ENCODE measurements at places on chromosomes 2 and 18.

- no peak for DNase-seq
These were observed 113.6 kb downstream of the ETAA1 start for GRCh38 chr2:67510745-67511144.

DNA sequence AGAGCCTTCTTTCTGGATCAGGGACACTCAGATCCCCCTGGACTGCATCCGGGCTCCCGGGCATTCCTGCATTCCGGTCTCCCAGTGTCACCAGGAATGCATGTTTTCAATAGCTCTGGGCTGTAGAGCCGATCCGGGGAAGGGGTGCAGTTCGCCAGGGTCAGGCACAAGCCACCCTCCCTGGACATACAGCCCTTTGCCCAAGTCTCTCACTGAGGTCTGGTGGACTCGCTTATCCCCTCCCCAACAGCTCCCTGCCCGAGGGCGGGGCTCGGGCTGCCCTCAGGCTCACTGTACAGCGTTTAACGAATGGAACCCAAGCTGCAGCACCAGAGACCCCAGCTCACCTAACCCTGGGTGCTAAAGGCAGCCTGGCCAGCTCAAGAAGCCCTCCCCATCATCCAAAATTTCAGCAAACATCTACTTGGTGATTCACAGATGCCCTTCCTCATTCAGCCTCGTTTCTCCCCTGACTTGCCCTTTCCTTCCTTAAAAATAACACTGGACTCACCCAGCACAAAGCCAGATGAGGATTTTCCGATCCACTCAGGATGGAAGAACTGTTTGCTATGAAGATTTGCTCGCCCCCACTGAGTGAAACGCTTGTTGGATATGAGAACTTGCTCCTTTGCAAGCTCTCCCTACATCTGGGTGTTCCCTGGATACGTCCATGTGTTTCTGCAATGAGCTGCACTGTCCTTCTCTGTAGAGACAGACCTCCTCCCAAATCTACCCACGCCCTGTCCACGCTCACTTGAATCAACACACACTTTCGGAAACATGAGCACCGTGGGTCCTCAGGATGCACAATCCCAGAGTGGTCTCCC, 58.1 kb downstream of the PXDN start:
- DNase-seq: no peak

GRCh38 chr18:9217743-9218451, 81.3 kb downstream of the ANKRD12 start:
- DNase-seq: no peak

GRCh38 chr2:152251811-152252210, 76.2 kb upstream of the STAM2 start:
- no peak for DNase-seq

DNA sequence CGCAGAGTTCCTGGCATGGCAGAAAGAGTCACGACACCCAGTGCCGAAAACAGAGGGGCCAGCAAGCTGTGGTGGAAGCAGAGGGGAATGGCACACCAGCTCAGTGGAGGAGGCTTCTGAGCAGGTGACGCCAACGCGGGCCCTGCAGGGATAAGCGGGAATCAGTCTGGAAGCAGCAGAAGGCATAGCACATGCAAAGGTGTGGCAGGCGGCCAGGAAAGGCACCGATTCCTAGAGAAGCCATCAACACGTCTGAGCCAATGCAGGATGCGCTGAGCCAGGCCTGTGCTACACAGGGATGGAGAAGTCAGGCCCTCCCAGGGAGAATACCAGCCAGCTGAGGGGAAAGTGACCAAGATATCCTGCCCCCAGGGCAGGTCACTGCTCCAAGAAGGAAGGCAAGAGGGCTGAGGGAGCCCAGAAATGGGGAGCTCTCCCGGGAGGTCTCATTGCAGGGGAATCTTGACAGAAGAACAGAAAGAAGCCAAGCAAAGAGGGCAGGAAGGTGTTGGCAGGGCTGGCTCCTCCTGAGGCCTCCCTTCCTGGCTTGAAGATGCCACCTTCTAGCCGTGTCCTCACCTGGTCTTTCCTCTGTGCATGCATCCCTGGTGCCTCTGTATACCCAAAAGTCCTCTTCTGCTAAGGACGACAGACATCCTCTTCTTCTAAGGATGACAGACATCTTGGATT, 16.3 kb downstream of the TEX51 start:
- no peak for DNase-seq

- DNase-seq: no peak
These were observed 254.3 kb upstream of the SPOPL start for GRCh38 chr2:138247302-138247701.

GRCh38 chr2:205589479-205589878, 92.8 kb upstream of the NRP2 start:
- no peak for DNase-seq

DNA sequence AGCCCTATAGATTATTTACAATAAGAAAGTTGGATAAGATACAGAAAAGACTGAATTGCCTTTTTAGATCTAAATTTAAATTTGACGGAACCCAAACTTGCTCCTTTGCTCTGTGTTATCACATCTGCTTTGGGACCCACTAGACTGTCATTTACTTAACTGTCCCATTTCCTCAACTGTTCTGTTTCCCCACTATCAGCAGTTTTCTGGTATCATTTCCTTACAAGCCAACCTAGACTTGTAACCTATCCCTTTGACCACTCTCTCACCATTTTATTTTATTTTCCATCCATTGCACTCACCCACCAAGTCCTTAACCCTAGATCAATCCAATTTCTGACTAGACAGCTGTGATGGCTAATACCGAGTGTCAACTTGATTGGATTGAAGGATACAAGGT, 38.6 kb upstream of the CD28 start:
- no peak for DNase-seq

DNA sequence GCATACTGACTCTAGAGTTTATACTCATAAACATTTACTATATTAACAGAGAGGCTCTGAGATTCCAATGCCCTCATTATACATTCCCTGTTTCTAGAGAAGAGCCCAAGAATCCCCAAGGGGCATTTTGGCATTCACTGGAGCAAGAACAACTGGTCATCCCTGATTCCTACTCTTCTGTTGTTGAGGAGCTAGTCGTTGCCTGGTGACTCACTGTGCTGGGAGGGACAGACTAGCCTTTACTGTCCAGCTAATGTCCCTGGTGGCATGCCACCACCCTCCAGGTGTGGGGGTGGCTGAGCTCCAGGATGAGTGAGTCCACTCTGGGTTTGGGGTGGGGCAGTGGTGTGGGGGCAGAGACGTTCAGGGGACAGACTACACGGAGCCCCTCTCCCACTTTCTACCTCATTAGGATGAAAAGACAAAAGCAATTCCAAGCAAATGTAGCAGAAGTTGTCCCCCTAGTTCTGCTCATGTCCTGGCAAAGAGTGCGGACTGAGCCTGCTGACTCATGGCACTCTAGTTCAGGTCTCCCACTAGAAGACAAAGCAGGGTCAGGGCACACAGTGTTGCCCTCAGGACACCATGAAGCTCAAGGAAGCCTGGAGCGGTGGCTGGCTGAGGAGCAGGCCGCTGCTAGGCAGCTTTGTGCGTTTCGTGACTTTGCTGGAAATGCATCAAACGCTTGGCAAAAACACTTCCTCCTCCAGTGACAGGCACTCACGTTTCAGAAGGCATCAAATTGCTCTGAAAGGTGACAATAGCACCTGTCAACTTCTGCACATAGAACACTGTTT, 49.4 kb downstream of the RHOB start:
- DNase-seq: peak; percentile 39

GRCh38 chr2:119009110-119009509, 67.1 kb downstream of the MARCO start:
- no peak for DNase-seq

DNA sequence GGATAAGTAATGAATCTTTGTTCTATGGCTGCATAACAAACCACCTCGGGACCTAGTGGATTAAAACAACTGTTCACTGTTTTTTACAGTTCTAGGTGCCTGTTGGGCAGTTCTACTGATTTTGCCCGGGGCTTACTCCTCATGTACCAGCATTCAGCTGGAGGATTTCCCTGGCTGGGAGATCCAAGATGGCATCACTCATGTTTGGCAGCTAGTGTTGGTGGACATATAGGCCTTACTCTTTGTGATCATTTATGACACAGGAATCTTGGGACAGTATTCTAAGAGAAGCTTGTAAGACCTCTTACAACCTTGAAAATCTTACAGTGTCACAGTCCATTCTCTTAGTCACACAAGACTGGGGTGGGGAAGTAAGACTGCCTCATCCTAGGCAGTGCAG, 4.6 kb downstream of the MARCHF7 start:
- DNase-seq: no peak

DNA sequence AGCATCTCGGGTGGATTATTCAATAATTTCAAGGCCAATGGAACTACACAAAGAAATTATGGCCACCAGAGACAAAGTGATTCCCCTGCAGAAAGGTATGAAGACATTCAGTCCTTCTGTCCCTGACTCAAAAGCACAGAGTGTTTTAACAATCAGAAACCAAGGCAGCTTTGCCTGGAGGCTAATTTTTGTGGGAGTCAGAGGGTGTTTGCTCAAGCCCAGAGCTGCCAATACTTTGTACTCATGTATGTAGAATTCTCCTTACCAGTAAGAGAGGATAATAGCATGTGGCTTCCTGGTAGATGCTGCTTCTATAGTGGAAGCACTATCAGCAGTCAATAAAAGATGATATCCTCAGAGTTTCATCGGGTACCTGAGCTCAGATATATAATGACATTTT, 178.4 kb downstream of the KCNE4 start:
- no peak for DNase-seq

GRCh38 chr2:171522052-171522787, at the start of gene CYBRD1:
TSS of gene CYBRD1 (plus strand) at chr2:171522474. CDS start at chr2:171522546, 72 bp downstream.
- peak; percentile 94 for DNase-seq

Measured in thyroid gland (tissue), 4 donors.